ENCODE measurements at places on chromosomes 2 and 18.
A peak's percentile ranks its signal among the peaks of the same experiment; 100 is the strongest.

- DNase-seq, result no peak
Observed at GRCh38 chr2:182330451-182331305, 96.2 kb downstream of the PDE1A start.

DNA sequence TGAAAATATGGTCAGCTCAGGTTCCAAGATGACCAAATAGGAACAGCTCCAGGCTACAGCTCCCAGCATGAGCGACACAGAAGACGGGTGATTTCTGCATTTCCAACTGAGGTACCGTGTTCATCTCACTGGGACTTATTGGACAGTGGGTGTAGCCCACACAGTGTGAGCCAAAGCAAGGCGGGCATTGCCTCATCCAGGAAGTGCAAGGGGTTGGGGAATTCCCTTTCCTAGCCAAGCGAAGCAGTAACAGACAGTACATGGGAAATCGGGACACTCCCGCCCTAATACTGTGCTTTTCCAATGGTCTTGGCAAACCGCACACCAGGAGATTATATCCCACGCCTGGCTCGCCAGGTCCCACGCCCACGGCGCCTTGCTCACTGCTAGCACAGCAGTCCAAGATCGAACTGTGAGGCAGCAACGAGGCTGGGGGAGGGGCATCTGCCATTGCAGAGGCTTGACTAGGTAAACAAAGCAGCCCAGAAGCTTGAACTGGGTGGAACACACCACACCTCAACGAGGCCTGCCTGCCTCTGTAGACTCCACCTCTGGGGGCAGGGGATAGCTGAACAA, 57.5 kb downstream of the WDPCP start:
- DNase-seq, result peak; percentile 8

- no peak for DNase-seq
Observed at GRCh38 chr18:69157906-69158305, 242.8 kb upstream of the DOK6 start.

DNA sequence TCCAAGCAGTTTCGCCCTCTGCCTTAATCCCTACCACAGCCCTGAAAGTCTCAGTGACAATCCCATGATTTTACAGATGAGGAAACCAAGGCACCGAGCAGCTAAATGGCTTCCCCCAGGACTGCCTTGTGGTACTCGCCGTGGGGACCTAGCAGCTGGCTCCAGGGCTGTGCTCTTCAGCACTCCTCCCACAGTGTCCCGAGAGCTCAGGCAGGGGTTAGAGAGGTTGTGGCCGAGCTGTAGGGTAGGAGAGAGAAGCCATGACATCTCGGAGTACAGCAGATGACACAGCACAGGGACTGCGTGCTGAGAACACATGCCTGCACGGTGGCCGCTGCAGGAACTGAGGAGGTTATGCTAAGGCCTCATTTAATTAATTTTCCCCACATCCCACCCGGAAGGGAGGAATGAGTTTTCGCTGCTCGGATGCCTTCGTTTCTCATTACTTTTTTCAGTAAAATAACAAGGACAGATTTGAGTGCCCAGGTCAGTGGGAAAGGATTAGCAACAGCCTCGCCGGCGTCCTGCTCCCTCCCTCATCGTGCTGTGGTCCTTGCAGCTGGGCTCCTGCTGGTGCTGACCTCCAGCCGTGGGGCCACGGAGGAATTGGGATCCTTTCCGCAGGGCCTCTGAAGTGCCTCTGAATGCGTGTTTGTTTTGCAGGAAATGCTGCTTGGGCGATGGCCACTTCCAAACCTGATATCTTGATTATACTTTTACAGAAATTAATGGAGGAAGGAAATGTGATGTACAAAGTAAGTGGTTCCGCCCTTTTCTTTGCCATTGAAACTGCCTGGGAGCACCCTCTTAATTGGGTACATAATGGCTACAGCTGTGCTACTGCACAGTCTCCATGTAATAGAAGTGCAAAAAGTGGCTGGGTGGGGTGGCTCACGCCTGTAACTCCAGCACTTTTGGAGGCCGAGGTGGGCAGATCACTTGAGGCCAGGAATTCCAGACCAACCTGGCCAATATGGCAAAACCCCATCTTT, 61.2 kb downstream of the WDSUB1 start:
- DNase-seq, result no peak

DNA sequence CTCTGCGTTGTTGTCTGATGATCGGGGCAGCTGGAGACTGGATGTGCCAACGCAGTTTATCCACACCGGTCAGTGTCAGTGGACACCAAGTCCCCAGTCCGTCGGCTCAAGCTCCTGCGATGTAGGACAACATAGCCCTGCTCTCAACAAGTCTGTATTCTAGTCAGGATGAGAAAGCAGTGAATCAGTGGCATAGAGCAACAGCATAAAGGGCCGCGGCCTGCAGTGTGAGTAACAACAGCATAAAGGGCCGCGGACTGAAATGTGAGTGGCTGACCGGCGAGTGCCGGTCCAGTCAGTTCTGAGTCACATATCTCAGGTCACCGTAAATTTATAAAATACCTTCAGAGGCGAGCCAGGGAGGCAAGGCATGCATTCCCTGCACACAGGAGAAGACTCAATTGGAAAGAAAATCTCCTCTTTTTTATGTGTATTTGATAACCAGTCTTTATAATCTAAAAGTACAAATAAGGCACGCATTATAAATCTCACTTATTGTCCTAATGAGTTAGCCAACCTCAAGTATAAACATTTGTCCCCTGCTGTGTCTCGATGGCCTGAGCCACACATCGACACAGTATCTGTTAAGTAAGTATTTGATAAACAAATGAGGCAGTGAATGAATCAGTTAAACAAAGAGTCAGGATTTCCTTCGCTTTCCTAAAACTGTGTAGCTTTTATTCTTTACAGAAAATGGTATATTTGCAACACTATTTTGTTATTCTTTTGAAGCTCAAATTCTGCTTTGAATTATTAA, 33.8 kb upstream of the NFATC1 start:
- no peak for DNase-seq

GRCh38 chr2:50116096-50117010, 915.6 kb downstream of the NRXN1 start:
- DNase-seq, result no peak

DNA sequence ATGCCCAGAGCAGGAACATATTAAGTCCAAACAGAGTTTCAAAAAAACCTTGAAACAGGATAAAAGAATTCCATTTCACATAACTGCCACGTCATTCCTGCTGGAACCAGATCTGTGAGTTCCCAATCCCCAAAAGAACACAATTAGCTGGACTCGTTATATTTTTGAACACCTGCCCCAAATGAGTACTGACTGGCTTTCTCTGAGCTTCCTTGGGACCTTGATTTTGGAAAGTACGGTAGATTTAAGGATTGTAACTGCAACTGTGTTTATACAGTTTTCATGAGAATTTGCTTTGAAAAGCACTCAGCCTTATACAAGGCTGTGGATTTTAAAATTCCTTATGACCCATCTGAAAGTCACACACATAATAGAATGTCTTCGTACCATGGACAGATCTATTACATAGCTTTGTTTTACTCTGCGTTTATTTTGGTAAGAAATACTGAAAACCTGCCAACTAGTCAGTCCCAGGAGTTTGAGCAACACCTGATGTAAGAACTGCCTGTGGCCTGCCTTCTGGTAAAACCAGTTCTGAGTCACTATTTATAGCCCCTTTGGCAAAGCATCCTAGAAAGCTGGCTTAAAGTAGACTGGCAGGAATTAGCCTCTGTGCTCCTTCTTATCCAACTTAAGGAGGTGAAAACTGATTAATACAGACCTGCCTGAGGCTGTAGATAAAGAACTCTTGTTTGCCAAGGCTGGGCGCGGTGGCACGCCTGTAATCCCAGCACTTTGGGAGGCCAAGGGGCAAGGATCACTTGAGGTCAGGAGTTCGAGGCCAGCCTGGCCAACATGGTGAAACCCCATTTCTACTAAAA, 48.1 kb downstream of the MERTK start:
- DNase-seq, result no peak

DNA sequence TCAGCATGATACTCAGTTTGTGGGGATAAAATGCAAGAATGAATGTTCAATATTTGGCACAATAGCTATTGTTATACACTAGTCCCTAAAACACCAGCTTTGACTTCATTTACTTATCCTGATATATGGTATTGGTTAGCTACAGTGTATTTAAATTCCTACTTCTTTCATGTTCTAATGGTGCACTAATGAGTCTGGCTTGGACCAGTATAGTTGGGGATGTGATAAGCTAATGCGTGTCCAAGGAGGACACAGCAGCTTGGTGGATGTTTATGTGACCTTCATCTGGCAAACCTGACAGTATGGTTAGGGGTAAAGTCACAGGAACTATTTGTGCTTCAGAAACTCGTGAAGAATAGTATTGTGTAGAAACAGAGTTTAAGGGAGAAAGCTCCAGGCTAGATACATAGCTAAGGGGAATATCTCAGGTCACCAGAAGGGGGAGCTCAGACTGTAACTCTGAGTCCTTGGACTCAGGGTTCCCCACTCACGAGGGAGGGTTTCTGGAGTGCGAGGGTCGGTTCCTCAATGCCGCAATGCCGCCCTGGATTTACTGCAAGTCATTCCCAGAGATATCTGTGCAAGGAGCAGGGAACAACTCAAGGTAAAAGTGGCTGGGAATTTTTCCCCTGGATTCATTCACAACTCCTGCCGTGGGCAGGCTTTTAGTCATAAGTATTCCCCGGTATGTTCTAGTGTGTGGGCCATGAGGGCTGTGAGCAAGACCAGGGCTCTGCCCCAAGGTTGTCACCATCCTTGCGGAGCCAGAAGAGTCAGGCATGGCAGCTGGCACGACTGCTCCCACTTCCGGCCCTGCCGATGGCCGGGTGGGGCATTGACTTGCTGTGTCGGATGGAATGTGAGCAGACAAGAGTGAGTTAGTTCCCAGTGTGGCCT, 14.5 kb downstream of the IL1R2 start:
- peak; percentile 77 for DNase-seq

- DNase-seq, result no peak
Observed at GRCh38 chr2:11830708-11831301, 84.4 kb downstream of the LPIN1 start.

DNA sequence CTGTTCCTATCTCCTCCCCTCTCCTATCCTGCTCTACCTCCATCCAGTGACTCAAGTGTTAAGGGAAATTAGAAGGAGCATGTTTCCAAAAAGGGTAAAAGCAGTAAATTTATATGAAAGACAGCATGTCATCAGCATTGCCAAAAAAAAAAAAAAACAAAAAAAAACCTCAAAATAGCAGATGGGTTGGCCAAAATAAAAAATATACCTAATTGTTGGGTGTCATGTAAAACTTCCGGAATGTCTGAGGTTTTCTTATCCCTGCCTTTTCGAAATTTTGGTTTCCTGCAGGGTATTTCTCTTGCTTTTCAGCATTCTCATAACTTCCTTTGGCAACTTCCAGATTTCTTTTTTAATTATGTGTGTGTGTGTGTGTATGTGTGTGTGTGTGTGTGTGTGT, 241.6 kb upstream of the FN1 start:
- peak; percentile 45 for DNase-seq

- DNase-seq, result peak; percentile 73
Observed at GRCh38 chr2:68363721-68364120, 1.4 kb upstream of the PLEK start.

DNA sequence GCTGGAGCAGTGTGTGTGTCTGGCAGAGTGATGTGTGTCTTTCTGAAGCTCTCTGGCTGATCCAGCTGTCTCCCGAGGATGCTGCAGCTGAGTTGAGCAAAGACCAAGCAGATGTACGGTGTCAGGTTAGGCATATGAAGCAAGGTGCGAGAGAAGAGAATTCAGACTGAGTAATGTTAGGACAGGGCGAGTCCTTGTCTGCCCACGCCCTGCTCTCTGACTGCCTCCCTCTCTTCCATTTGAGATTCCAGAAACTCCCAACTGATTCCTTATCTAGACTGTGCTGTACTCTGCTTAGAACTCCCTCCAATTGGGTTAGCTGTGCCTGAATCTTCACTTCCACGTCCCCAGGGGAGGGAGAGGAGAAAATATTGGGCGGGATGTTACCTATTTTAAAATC, 25.7 kb upstream of the LPIN1 start:
- no peak for DNase-seq

GRCh38 chr18:66761166-66761565, 157.3 kb upstream of the CDH19 start:
- DNase-seq, result no peak

DNA sequence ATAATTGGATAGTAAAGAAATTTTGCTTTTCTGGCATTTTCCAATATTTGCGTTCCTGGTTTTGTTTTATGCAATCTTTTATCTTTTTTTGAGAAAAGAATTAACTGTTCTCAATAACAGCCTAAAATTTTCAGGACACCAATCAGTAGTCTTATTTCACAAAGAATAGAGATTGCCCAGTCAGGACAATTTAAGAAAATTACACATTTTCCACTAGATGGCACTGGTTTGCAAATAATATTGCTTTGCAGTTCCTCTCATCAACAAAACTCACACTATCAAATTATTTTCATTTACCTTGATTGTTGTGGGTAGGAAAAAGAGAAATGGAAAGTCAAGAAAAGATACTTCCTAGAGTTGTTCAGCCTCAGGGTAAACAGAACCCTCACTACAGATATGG, 2.4 kb upstream of the RBM45 start:
- peak; percentile 52 for DNase-seq

GRCh38 chr2:37436323-37436722, 91.9 kb downstream of the QPCT start:
- no peak for DNase-seq

- DNase-seq, result peak; percentile 65
Observed at GRCh38 chr2:134679745-134680144, 39.1 kb downstream of the TMEM163 start.

GRCh38 chr18:69484699-69485396, 84.2 kb downstream of the DOK6 start:
- DNase-seq, result no peak

DNA sequence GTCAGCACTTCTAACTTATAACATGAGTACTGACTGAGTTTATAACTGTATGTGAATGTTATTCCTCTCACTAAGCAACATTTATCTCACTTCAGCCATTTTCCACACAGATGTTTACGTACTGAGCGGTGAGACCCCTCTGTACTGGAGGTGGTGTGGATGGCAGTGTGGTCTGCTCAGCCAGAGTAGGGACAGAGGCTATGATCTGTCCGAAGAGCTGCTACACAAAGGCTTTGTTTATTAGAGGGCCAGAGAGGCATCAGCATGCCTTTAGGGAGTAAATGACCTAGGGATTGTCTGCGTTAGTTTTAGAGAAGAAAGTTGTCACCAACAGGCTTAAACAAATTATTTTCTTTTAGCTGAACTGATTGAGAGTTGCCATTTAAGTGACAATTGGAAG, 23.2 kb upstream of the TACR1 start:
- no peak for DNase-seq

GRCh38 chr2:42978175-42978886, 185.9 kb upstream of the HAAO start:
- DNase-seq, result no peak

All from suppressor macrophage treated with lipopolysaccharide for 1 hour (primary cell).